ENCODE measurements at places on chromosomes 3 and 15. TPM values are rescaled to one million over a fixed set of nuclear protein-coding genes. Genes with fewer than 3 reads are reported as not detected.

Gene LEKR1
- 0.71 TPM for total RNA-seq

Gene SLC28A1
- total RNA-seq, result 0.91 TPM

Gene ZNF717
- 7.9 TPM for total RNA-seq

Gene TMEM212
- total RNA-seq, result not detected

Gene MKRN3
- 0.63 TPM for total RNA-seq

Gene GABRA5
- total RNA-seq, result not detected

Gene CILP
- total RNA-seq, result 7.3 TPM

Gene AHSG
- total RNA-seq, result not detected

Gene PPM1L
- total RNA-seq, result 51.1 TPM

Gene P2RY1
- total RNA-seq, result 11.2 TPM

Gene TRH
- total RNA-seq, result not detected

Gene GOLGA6A
- not detected for total RNA-seq

Gene SERPINI2
- total RNA-seq, result 0.41 TPM

Gene BHLHE40
- total RNA-seq, result 33.9 TPM

Gene SIDT1
- 0.69 TPM for total RNA-seq

Gene BCL2A1
- total RNA-seq, result 0.30 TPM

Gene ISLR2
- total RNA-seq, result 2.6 TPM

Gene IL20RB
- total RNA-seq, result 0.44 TPM

Gene AGBL1
- not detected for total RNA-seq

Gene TMC3
- total RNA-seq, result not detected

Gene NR1I2
- not detected for total RNA-seq

Gene OR5K2
- total RNA-seq, result not detected

Gene P2RY13
- 0.96 TPM for total RNA-seq

Gene CHRM5
- total RNA-seq, result not detected

Gene CACNA2D3
- total RNA-seq, result 21.2 TPM

Gene GPD1L
- total RNA-seq, result 437 TPM

Gene LRIG1
- total RNA-seq, result 137 TPM

Gene NR2F2
- total RNA-seq, result 12.8 TPM

Gene RTP4
- total RNA-seq, result 0.93 TPM

Gene SLC7A14
- not detected for total RNA-seq

Gene DRD3
- not detected for total RNA-seq

Gene RFTN1
- 22.9 TPM for total RNA-seq

Gene SPTBN5
- total RNA-seq, result 2.7 TPM

Gene PPP2R3A
- 94.9 TPM for total RNA-seq

Gene GOLGA8G
- not detected for total RNA-seq

Gene LMAN1L
- total RNA-seq, result 8.1 TPM

Gene HYKK
- 6.9 TPM for total RNA-seq

Gene CYP1A2
- not detected for total RNA-seq

Gene SLC2A2
- total RNA-seq, result not detected

Gene IGDCC3
- 0.16 TPM for total RNA-seq

Gene PLSCR5
- total RNA-seq, result not detected
